Chondrocyte (in vitro differentiated cells): ENCODE measurements at places on chromosomes 1 and 21. TPM values are rescaled to one million over a fixed set of nuclear protein-coding genes. Genes with fewer than 3 reads are reported as not detected.
A peak's percentile ranks its signal among the peaks of the same experiment; 100 is the strongest.

- no peak overlapping the region for H3K27ac ChIP-seq
- DNase-seq, result no peak
- H3K27me3 ChIP-seq, result no peaks in the 10 kb centered on the region
- H3K36me3 ChIP-seq, result peaks cover 24% of the 10 kb centered on the region
- H3K4me3 ChIP-seq, result no peak overlapping the region
These were observed 17.2 kb upstream of the PRDX6 start for GRCh38 chr1:173459885-173460284.

DNA sequence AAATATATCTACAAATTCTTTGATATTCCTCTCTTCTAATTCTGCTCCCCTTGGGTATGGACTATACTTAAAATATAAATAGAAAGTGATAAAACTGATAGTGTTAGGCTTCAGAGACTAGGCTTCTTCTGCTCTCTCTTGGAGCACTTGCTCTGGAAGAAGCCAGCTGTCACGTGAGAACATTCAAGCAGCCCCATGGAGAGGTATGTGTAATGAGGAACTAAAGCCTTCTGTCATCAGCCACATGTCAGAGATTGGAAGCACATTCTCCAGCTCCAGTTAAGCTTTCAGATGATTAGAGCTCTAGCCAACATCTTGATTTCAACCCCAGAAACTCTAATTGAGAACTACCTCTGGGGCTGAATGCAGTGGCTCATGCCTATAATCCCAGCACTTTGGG, 34.3 kb downstream of the XKR8 start:
- H3K4me3 ChIP-seq, result no peak overlapping the region
- H3K36me3 ChIP-seq, result peaks cover 30% of the 10 kb centered on the region
- DNase-seq, result no peak
- H3K27me3 ChIP-seq, result no peaks in the 10 kb centered on the region
- H3K4me1 ChIP-seq, result peaks cover 14% of the 10 kb centered on the region
- H3K27ac ChIP-seq, result no peak overlapping the region

DNA sequence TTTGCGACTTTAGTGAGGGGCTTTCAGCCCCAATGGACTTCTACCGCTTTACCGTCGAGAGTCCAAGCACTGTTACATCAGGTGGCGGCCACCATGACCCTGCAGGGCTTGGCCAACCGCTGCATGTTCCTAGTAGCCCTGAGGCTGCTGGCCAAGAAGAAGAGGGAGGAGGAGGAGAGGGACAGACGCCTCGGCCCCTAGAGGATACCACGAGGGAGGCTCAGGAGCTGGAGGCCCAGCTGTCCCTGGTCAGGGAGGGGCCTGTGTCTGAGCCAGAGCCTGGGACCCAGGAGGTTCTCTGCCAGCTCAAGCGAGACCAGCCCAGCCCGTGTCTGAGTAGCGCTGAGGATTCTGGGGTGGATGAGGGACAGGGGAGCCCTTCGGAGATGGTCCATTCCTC, 8.6 kb upstream of the SLC25A34 start:
- H3K27me3 ChIP-seq, result no peaks in the 10 kb centered on the region
- no peak overlapping the region for H3K4me3 ChIP-seq
- no peak overlapping the region for H3K27ac ChIP-seq
- DNase-seq, result no peak
- peaks cover 9% of the 10 kb centered on the region for H3K4me1 ChIP-seq

- DNase-seq, result no peak
- peaks cover 6% of the 10 kb centered on the region for H3K4me1 ChIP-seq
- H3K27ac ChIP-seq, result no peak overlapping the region
These were observed 122.6 kb downstream of the NTNG1 start for GRCh38 chr1:107263291-107263915.

DNA sequence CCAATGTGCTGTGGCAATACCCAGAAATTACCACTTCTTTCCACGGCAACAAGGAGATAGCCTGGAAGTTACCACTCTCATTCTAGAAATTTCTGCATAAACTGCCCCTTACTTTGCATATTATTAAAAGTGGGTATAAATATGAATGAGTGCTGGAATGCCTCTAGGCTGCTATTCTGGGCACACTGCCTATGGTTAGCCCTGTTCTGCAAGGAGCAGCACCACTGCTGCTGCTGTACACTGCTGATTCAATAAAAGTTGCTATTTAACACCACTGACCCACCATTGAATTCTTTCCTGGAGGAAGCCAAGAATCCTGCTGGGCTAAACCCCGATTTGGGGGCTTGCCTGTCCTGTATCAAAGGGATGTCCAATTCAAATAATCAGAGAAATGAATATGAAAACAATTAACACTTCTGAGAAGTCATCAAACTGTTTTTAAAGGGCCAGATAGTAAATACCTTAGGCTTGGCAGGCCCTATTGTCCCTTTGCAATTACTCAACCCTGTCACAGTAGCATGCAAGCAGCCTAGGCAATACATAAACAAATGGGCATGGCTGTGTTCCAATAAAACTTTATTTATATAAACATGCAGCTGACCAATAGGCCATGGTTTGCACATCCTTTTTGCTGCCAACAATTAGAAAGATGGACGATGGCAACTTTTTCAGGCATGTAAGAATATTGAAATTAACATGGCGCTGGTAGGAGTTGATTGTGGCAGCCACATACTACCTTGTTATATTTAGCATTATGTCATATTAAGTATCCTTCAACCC, 369.4 kb upstream of the B3GALT2 start:
- no peak overlapping the region for H3K27ac ChIP-seq
- no peaks in the 10 kb centered on the region for H3K36me3 ChIP-seq
- DNase-seq, result no peak
- no peak overlapping the region for H3K4me3 ChIP-seq
- H3K4me1 ChIP-seq, result peaks cover 12% of the 10 kb centered on the region

DNA sequence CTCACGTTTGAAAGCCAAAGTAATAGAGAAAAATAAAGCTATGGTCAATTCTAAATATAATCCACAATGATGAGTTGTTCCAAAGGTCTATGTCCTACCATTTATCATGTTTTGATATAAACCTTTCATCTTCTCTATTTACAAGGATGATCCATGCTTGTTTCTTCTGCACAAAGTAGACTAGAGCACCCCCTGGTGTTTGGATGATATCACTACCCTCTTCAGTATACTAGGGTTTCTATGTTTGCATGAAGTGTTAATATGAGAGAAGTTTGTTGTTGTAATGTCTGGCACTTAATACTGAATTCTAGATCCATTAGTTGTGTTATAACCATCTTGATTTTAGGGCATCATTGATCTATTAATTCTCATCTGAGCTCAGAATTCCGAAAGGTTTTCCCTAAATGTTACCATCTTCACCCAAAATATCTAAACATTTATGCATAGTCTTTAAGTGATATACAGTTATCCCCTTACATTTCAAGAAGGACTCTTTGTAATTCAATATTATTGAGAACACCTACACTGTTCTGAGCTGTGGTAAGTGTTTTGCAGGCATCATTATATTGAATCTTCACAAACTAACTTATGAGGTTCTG, 21.1 kb downstream of the CLDN8 start:
- no peak overlapping the region for H3K4me3 ChIP-seq
- H3K4me1 ChIP-seq, result no peaks in the 10 kb centered on the region
- no peaks in the 10 kb centered on the region for H3K36me3 ChIP-seq
- no peak overlapping the region for H3K27ac ChIP-seq
- peaks cover 24% of the 10 kb centered on the region for H3K27me3 ChIP-seq

DNA sequence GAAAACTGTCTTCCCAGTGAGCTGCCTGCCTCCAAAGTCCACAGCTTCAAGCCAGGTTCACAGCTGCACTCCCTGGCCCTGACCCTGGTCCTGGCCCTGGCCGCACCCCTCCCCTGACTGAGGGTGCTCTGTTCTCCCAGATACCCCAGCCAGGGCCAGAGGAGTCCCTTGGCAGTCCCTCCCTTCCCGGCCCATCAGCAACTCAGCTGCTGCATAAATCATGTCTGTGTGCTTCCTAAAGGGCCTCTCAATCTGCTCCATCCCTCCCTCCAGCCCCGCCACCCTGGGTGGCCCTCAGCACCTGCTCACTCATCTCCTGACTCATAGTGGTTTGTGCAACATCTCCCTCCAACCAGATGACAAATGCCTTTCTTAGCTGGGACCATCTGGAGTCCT, 24.8 kb upstream of the C1orf174 start:
- peaks cover 30% of the 10 kb centered on the region for H3K27me3 ChIP-seq
- no peak overlapping the region for H3K27ac ChIP-seq
- DNase-seq, result peak; percentile 42
- H3K36me3 ChIP-seq, result no peaks in the 10 kb centered on the region
- no peak overlapping the region for H3K4me3 ChIP-seq
- H3K4me1 ChIP-seq, result no peaks in the 10 kb centered on the region

GRCh38 chr1:189752461-189752995, 725.1 kb downstream of the BRINP3 start:
- no peaks in the 10 kb centered on the region for H3K27me3 ChIP-seq
- no peak overlapping the region for H3K4me3 ChIP-seq
- no peak for DNase-seq
- no peak overlapping the region for H3K27ac ChIP-seq
- no peaks in the 10 kb centered on the region for H3K36me3 ChIP-seq

DNA sequence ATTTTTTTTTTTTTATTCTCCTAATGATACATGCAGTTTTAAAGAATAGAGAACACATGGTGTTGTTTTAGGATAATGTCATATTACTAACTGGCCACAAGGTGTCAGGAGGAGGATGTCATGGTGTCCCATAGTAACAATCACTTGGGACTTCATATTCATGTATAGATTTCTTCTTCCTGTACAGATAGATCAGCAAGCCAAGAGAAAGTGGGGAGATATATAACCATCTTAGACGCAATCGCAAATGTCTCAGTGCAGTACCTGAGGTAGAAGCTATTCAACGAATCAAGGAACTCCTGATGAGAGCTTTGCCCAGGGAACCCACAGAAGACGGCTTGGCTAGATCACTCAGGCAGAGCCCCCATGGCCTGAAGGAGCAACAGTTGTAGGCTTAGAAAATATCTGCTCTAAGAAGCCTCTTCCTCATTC, 12.3 kb downstream of the OR2T11 start:
- DNase-seq, result no peak
- no peaks in the 10 kb centered on the region for H3K36me3 ChIP-seq
- H3K4me3 ChIP-seq, result no peak overlapping the region
- no peaks in the 10 kb centered on the region for H3K4me1 ChIP-seq
- H3K27me3 ChIP-seq, result peaks cover 4% of the 10 kb centered on the region

DNA sequence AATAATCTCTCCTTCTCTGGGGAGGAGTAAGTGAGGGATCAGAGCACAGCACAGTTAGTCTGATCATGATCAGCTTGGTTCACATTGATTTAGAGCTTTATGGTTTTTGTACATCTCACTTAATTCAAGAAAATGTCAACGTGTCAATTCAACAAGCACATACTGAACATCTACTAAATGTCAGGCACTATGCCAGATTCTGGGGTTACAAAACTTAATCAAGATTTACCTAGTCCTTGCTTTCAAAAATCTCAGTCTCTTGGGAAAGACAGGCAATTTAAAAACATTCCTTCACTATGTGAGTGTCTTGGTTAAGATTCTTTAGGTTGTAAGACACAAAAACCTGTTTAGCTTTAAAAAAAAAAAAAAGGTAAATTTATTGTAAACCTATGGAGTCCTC, 181.4 kb downstream of the AK5 start:
- H3K4me3 ChIP-seq, result no peak overlapping the region
- H3K27me3 ChIP-seq, result no peaks in the 10 kb centered on the region
- peaks cover 4% of the 10 kb centered on the region for H3K4me1 ChIP-seq
- H3K27ac ChIP-seq, result no peak overlapping the region

GRCh38 chr1:214192825-214193643, 87.9 kb upstream of the SMYD2 start:
- H3K4me1 ChIP-seq, result peaks cover 9% of the 10 kb centered on the region
- H3K36me3 ChIP-seq, result peaks cover 3% of the 10 kb centered on the region
- H3K27ac ChIP-seq, result peak overlapping the region; percentile 1

DNA sequence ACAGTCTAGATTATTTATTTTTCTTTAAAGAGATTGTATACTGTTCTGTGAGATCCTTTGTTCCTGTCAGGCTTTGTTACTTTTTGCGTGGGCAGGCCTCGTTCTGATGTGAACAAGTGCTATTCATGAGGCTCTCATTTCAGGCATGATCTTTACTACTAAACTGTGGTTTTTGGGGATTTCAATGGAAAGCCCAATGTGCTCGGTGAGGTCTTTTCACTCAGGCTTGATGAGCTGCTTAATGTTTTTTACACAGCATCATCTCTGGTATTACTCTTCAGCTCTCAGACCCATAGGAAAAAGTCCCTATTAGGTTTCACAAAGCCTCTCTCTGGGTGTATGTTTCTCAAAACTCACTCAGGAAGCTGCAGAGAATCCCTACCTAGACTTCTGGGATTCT, 419.4 kb downstream of the GPATCH2 start:
- no peaks in the 10 kb centered on the region for H3K4me1 ChIP-seq
- no peaks in the 10 kb centered on the region for H3K36me3 ChIP-seq
- DNase-seq, result no peak

DNA sequence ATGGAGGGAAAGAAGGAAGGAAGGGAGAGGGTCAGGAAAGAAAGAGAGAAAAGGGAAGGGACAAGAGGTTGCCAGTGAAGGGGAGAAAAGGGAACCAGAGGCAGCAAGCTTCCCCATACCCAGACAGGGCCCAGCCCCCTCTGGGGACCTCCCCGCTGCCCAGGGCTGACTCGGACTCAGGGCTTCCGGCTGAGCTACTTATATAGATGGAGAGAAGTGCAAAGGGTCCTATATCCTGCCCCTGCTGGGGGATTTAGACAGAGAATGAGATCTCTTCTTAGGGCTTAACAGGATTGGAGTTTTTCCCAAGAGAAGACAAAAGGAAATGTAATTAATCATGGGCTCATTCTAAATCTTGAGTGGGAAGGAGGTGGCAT, at the start of gene ETV3L:
TSS of gene ETV3L (minus strand) at position 176 of the 377 bp plus-strand sequence. CDS start 285 bp downstream, outside the sequence.
- H3K27ac ChIP-seq, result no peak within 1 kb of the TSS
- H3K27me3 ChIP-seq, result peaks cover 4% of the 10 kb centered on the region
- H3K4me1 ChIP-seq, result no peaks in the 10 kb centered on the region
- no peak for DNase-seq
- no peak within 1 kb of the TSS for H3K4me3 ChIP-seq

GRCh38 chr21:19197950-19198349, 794.4 kb upstream of the TMPRSS15 start:
- no peak overlapping the region for H3K4me3 ChIP-seq
- no peaks in the 10 kb centered on the region for H3K36me3 ChIP-seq
- peaks cover 6% of the 10 kb centered on the region for H3K4me1 ChIP-seq
- DNase-seq, result no peak

GRCh38 chr1:25355841-25356395, 17.8 kb downstream of the TMEM50A start:
- no peak overlapping the region for H3K4me3 ChIP-seq
- peaks cover 31% of the 10 kb centered on the region for H3K36me3 ChIP-seq
- peaks cover 4% of the 10 kb centered on the region for H3K4me1 ChIP-seq

DNA sequence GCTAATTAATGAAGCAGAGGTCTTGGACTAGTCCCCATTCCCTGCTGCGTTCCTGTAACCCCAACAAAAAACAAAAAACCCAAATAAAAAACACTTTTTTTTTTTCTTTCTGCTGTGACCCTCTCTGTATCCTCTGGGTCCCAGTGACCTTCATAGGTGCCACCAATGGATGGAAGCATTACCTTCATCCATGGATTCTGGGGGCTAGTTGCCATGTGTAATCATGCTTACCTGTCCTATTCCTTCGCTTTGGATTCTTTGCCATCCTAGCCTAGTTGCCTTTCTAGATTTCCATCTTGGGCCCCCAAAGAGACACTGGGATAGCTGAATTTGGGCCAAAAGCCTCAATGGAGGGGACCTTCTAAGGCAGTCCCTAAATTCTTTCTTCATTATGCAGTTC, 1208.7 kb downstream of the BRINP3 start:
- DNase-seq, result no peak
- no peak overlapping the region for H3K27ac ChIP-seq
- H3K36me3 ChIP-seq, result peaks cover 5% of the 10 kb centered on the region
- no peaks in the 10 kb centered on the region for H3K27me3 ChIP-seq
- H3K4me3 ChIP-seq, result no peak overlapping the region

- H3K36me3 ChIP-seq, result peaks cover 2% of the 10 kb centered on the region
- H3K27ac ChIP-seq, result no peak overlapping the region
- no peak overlapping the region for H3K4me3 ChIP-seq
- no peaks in the 10 kb centered on the region for H3K27me3 ChIP-seq
- H3K4me1 ChIP-seq, result peaks cover 72% of the 10 kb centered on the region
These were observed 16.1 kb upstream of the KCNE1 start for GRCh38 chr21:34528131-34528561.

Gene SPRR5
- total RNA-seq, result not detected in 3 replicates

Gene FMO3
- total RNA-seq, result 0.21 to 0.31 TPM (median 0.27 TPM) in 3 replicates

Gene OVAAL
- total RNA-seq, result not detected in 3 replicates
